ENCODE measurements at places on chromosomes 12 and 14.
A peak's percentile ranks its signal among the peaks of the same experiment; 100 is the strongest.

DNA sequence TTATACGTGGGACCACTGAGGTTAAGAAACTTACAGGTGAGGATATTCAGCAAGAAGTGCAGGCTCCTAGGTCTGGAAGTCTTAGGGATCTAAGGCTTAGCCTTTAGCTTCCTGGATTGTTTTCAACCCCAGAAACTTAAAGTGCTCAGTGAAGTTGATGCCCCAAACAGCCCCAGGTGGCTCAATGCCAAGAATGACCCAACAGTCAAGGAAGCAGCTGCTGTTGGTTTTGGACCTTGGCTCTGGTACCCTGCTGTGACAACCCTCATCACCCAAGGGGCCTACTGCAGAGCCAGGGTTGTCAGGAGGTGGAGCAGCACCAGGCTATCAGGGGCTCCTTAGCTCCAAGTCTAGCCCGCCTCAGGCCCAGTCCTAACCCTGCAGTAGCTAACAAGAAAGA lies 36.8 kb downstream of the VDR start:
- no peak for DNase-seq

DNA sequence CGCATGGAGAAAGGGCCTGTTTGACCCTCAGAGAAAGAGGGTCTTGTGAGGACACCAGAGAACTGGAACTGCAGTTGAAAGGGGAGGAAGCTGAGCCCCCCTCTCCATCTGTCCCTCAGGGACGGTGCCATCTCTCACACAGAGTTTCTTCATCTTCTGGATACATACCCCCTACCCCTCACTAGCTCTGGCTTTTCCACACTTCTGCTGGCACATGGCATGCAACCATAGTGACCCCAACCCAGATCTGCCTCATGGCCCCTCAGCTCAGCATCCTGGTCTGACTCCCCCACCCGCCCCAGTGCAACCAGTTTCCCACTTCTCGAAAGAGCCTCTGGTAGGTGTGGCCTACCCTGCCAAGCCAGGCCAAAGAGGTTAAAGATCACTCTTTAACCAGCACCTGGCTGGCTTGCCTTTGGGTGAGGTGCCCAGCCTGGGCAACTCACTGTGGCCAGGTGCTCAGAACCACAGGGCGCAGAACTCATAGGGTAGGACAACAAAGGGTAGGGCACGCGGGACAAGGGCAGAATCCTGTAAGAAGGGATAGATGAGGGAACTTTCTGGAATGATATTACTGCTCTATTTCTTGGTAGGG lies 25.8 kb downstream of the GALNT16 start:
- no peak for DNase-seq

DNA sequence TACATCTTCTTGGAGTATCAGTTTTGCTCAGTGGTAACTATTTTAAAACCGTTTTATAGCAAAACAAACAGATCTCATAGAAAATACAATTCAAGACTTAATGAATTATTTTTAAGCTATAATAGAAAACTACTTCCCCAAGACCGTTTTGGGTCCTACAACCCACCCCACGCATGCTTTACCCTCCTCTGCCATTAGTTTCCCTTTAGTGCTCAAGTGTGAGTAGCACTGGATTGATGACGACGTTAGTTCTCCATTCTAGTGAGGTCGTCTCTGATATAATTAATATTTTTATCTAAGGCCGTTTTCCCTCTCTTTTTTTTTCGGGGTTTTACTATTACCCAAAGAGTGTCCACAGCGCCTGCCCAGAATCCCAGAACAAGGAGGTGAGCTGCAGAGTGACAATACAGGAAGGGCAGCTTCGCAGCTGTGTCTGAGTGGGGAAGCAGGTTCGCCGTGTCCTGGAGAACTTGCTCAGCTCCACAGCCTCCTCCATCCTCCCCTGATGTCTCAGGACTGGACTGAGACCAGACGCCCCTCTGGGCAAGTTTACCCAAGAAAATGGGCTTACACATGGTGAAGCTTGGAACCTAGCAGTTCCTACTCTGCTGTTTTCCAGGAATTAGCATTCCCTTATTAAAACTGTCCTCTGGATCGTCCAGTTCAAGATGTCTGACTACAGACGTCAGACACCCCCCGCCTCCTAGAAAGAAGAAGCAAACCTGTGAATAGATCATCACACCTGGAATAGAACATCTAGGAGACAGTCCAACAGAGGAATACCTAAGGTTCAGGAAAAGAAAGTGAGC lies 31.9 kb upstream of the MON2 start:
- DNase-seq = no peak

DNA sequence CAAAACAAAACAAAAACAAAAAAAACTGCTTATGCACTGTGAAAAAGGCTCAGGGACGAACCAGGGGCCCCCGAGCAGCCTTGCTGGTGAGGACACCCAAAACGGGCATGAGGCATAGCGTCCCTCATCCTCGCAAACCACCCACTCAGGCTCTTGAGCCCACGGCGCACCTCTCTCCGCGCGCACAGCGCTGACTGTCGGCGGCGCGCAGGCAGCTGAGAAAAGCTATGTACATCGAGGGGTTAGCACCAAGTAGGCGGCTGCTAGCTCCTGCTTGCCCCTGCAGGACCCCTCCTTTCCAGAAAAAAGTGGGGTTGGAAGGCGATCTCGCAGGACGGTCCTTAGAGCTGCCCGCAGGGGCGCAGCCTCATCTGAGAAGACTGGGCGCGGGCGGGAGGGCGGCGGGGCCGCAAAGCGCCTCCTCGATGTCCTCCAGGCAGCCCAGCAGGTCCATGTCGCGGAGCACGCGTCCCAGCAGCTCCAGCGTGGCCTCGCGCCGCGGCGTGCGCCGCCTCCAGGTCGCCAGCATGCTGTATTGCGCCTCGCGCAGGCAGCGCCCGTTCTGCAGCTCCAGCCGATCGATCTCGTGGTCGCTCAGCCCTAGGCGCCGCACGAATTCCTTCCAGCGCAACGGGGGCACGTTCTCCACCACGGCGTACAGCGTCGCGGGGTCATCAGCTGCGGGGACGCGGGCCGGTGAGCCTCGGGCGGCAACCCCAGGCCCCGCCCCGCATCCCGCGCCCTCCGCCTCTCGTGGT lies 12.8 kb downstream of the TNFRSF1A start:
- no peak for DNase-seq

DNA sequence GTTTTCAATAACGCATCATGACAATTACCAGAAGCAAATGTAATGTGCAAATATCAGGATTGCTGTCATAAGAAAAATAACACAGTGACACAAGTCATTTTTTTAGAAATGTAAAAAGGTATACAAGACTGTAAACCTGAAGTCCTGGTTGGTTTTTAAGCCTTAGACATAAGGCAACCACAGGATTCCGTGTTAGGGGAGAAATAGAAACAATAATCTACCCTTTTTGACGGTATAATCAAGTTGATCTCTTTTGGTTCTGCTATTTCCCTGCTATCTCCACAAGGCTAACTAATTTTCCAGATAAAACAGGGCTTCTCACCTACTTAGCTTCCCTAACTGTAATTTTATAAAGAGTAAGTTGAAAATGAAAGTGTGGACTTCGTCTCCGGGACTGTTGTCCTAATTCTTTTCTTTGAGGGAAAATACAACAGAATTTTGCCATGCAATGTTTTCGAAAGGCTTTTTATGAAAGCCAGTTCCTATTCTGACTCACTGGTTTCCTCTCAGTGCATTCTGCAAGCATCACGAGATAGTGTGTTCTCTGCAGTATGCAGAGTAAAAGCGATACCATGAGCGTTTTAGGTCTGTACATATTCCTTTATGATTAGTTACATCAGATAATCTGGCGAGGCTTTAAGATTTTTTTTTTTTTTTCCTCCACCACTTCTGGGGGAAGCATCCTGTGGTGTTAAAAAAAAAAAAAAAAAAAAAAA lies 10.6 kb downstream of the MYO1H start:
- no peak for DNase-seq

DNA sequence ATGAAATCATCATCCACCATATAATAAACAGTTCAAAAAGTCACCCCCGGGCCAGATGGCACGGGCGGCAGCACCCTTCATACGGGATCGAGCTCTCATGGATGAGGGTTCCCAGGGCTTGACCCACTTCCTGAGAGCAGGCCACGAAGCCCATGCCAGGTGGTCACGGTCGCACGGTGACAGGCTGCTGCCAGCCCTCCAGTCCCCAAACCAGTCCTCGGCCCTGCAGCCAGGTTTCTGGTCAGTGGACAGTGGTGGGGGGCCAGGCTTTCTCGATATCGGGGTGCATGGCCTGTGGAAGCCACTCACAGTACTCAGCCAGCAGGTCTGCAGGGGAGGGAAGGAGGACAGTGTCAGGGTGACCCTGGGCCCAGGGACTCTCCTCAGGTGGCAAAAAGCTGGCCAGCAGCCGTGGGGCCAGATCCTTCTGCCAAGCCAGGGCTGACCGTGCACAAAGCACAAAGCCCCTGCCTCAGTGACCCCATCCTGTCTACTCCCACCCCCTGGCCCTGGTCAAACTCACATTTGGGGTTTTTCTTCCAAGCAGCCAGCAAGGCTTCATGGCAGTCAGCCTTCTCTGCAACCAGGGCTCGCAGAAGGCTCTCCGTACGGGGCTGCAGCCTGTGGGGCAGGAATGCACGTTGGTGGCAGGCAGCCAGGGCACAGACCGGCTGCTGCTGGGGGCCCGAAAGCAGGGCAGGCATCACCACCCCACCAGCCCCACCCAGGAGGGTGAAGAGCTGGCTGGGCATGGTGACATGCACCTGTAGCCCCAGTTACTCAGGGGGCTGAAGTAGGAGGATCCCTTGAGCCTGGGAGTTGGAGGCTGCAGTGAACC lies 33.3 kb upstream of the UBC start:
- no peak for DNase-seq

- no peak for DNase-seq
Measured at GRCh38 chr12:113114447-113115178, 20.9 kb downstream of the RASAL1 start.

DNA sequence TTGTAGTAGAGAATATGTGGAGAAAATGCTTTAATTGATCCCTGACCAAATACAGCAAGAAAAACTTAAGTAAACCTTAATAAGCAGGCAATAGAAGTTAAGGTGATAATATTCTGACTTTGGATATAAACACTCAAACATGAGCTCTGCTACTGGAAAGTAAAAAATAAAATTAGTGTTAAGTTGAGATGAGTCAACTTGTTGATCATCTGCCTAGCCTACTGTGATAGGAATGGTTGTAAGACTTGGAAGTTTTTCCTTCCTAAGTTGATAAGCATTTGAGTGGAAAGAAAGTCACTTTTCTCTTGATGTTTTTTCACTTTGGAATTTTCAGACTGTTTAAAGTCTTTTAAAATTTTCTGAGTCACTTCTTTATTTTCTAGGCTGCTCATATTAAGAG lies 26.0 kb downstream of the ADIPOR2 start:
- no peak for DNase-seq

GRCh38 chr12:75390899-75391538 lies at the start of gene GLIPR1L2:
GLIPR1L2 (plus strand) TSS chr12:75391089; CDS start chr12:75391117, 28 bp downstream.
- DNase-seq = peak; percentile 88

- peak; percentile 10 for DNase-seq
Measured at GRCh38 chr12:54033106-54033979, 493 bp downstream of the HOXC5 start.

DNA sequence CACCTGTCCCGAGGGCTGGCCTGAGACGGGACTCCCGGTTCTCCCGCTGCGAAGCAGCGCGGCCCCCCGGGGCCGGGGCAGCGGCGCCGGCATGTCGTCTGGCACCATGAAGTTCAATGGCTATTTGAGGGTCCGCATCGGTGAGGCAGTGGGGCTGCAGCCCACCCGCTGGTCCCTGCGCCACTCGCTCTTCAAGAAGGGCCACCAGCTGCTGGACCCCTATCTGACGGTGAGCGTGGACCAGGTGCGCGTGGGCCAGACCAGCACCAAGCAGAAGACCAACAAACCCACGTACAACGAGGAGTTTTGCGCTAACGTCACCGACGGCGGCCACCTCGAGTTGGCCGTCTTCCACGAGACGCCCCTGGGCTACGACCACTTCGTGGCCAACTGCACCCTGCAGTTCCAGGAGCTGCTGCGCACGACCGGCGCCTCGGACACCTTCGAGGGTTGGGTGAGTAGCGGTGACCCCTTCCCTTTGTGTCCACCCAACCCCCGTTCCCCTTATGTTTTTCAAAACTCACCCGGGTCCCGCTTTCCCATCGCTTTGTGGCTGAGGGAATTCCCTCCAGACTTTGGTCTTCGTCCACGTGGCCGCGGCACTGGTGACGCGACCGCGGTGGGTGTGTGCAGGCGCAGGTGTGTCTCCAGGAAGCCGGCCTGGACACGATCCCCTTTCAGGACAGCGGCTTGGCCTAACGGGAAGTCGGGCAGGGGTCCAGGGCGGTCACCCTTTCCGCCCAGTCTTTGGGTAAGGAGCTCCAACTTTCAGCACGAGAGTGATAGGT lies 826 bp downstream of the PRKCH start:
- no peak for DNase-seq

GRCh38 chr14:101928415-101928841 lies 35.9 kb upstream of the DYNC1H1 start:
- no peak for DNase-seq

- no peak for DNase-seq
Measured at GRCh38 chr12:27300226-27300625, 32.4 kb upstream of the BMAL2 start.

- DNase-seq = no peak
Measured at GRCh38 chr12:117046011-117046369, 53.2 kb downstream of the TESC start.

DNA sequence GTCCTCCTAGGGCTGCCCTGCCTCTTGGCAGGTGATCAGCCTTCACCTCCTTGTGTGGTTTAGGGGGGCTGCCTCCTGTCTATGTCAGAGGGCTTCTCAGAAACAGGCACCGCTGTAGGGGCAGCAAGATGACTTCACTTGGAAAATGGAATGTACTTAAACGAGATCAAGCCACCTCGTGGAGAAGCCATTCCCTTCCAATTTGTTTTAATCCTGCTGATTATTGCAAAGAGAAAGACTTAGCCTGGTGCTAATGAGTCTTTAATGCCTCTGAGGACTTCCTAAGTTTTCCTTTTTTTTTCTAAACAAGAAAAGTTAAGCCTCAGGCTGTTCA lies 62.3 kb upstream of the RFLNA start:
- no peak for DNase-seq

- no peak for DNase-seq
Measured at GRCh38 chr14:69427596-69427995, 29.1 kb downstream of the SLC39A9 start.

DNA sequence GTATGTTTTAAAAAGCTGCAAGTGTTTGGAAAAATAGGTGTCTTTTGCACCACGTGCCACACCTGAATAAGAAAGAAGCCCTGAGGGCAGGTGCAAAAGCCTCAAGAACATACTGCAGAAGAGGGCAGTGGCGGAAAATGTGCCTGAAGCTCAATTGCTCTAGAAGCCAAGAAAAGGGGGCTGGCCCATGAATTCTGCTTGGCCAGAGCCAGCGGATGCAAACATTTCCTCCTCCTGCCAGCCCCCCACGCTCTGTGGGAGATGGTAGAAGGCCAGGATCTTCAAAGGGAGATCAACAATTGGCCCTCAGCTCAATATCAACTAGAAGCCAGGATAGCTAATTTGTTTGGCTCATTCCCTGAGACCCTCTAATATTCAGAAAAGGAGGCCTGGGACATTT lies 80.3 kb upstream of the TMEM132D start:
- DNase-seq = no peak

DNA sequence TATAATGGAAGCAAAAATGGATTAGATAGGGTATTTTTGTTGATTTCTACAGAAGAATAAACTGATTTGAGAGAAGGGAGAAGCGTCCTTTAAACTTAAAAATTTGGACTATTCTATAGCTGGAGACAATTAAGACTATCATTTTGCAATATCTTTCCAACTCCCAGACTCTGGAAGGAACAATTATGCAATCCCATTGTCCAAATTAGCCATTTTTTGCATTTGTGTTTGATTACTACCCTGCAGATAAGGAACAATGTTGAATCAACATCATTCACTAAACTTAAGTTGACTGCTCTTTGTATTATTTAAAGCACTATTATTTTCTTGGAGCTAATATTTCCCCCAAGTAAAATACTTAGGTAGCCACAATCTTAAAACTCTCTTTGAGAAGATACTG lies 34.8 kb upstream of the SELPLG start:
- DNase-seq = no peak
